ENCODE measurements at places on chromosomes 12 and 14.

DNA sequence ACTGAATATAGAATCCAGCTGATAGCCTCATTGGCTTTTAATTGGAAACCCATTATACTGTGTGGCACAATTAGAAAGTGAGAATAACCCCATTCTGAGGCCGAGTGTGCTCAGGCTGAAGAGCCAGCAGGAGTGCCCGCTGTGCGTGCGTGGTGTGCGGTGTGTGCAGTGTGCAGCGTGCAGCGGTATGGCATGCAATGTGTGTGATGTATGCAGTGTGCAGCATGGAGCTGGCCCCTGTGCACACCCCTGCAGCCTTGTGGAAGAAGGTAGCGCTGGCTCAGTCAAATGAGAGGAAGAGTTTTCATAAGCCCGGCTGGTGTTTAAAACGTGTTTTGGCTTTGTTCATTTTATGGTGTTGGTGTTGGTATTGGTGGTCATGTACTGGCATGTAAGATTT, 22.9 kb downstream of the CKB start:
- DNase-seq = no peak

DNA sequence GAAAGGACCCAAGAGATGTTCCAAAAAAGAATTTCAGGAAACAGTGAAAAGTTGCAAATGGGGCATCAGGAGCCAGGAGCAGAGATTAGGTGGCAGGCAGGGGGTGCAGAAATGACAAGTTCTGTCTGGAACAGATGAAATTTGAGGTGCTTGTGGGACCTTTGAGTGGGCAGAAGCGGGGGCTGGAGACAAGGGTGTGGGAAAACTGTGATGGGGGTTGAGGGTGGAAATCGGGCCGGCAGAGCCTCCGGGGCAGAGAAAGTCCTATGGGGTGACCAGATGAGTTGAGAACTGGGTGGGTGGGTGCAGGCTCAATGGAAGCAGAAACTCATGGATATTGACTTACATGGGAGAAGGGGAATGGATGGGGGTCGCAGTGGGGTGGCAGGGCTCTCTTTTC, 1.6 kb upstream of the NR4A1 start:
- no peak for DNase-seq

DNA sequence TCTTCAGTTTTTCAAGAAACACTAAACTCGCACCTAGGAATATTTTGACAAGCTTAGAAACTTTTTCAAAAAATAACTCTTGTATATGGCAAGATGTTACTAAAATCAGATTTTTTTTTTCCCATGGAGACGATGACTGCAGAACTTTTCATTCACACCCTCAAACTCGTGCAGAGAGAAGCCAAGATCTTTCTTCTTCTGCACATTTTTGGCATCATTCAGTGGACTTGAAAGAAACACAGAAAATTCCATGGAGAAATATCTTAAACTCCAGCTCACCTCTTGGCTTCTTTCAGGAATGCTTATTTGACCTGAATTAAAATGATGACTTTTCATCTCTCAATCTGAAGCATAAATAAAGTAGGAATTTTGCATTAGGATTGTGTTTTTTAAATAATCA, 919.4 kb downstream of the NRXN3 start:
- no peak for DNase-seq

- DNase-seq = no peak
Observed at GRCh38 chr12:131557078-131557709, 153.7 kb upstream of the SFSWAP start.
